ENCODE measurements at places on chromosomes 6 and 20. TPM values are rescaled to one million over a fixed set of nuclear protein-coding genes. Genes with fewer than 3 reads are reported as not detected.

DNA sequence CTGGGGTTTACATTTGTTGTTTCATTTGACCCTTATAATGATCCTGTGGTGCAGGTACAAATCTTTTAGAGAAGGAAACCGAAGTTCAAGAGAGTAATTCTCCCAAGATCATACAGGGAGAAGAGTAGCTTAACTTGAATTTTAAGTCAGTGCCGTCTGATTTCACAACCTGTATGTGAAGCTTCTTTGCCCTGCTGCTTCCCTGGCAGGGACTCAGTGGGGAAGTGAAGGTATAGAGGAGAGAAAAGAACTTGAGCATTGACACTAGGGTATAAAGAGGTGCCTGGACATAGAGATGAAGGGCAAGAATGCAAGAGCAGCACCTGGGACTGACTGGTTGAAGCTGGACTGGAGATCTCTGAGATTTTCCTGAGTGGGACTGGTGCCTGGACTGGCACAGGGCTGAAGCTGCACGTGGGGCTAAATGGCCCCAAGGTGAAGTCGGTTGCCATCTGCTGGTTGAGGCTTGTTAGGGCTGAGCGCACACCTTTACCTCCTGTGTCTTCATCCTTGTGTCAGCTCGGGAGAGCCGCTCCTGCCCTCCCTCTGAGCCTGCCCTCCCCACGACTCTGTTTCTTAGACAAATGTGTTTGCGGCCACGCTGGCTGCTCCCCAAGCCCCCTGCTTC lies 41.8 kb downstream of the FARS2 start:
- DNase-seq: no peak

DNA sequence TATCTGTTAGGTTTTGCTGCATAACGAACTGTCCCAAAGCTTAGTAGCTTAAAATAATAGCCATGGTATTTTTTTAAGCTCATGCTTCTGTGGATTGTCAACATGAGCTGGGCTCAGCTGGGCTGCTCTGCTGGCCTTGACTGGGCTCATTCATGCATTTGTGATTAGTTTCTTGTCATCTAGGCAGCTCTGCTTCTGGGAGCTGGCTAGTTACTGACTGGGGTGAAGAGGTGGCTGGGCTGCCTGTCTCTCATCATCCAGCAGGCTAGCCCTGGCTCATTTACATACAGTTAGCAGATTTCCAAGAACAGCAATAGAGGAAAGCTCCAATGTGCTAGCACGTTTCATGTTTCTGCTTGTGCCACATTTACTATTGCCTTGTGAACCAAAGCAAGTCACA lies 165.1 kb upstream of the PCSK2 start:
- DNase-seq: no peak

GRCh38 chr6:121984956-121985355 lies 414.5 kb upstream of the HSF2 start:
- no peak for DNase-seq

The C4B gene
- total RNA-seq: 92.4 TPM

DNA sequence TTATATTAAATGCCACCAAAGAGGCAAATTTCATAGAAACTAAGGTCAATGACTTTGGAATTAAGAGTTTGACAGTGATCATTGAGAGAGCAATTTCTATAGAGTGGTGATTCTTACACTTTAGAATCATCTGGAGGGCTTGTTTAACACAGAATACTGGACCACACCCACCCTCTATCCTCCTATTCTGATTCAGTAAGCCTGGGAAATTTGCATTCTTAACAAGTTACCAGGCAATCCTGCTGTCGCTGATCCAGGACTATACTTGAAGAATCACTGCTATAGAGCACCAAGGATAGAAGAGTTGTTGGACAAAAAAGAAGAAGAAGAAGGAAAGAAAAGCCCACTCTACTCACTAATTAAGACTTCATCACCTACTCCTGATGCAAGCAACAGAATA lies 21.3 kb upstream of the TBX18 start:
- DNase-seq: no peak
